Hematopoietic multipotent progenitor cell treated with erythropoietin and hydrocortisone succinate and interleukin-3 and kit ligand, for 4 days (in vitro differentiated cells): ENCODE measurements at places on chromosomes 5 and 9.

- DNase-seq: peak; percentile 55
Measured at GRCh38 chr5:140261403-140262171, 41.3 kb downstream of the PFDN1 start.

DNA sequence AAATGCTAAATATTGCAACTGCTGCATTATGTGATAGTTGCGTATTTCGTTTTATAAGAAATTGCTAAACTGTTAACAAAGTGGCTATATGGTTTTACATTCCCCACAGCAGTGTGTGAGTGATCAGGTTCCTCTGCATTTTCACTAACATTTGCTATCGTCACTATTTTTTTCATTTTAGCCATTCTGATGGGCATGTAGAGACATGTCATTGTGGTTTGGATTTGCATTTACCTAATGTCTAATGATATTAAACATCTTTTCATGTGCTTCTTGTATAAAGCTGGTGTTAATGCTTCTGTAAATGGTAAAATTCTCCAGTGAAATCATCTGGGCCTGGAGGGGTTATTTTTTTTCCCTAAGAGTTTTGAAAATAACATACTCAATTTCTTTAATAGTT is 61.6 kb downstream of the ERCC6L2 start:
- no peak for DNase-seq

DNA sequence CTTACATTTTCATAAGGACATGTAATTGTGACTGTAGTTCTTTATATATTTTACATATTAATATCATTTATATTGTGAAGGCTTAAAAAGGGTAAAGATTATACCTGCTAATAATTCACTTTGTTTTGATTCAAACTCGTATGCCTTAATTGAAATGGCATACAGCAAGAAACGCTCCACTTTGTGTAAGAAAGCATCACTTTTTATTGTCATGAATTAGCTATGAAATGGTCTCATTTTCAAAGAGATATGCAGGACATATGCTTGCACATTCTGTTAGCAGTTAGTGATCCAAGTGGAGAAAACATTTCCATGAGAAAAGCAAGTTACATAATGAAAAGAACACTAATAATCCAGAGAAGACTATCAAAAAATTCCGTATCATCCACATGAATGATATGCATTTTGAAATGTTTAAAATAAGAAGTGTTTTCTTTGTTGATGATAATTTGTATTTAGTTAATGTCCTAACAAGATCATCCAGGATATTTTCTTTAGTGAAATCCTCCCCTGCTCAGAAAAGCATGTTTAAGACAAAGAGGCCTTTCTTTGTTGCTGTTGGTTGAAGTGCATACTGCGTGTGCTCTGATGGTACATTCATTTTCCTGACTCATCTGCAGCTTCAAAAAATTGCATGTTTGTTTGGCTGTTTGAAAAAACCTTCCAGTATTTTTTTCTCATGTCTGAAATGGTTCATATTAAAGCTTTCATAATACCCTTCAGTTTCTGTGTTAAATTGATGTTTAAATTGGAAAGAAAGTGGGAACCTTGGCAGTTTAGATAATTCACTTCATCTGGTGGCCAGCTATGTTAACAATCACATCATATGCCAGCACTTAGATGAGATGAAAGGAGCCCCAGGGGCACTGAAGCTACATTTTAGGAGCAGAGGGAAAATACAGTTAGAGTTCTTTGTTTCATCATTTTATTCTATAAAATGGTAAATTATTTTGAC is 242.2 kb downstream of the CSNK1G3 start:
- no peak for DNase-seq

DNA sequence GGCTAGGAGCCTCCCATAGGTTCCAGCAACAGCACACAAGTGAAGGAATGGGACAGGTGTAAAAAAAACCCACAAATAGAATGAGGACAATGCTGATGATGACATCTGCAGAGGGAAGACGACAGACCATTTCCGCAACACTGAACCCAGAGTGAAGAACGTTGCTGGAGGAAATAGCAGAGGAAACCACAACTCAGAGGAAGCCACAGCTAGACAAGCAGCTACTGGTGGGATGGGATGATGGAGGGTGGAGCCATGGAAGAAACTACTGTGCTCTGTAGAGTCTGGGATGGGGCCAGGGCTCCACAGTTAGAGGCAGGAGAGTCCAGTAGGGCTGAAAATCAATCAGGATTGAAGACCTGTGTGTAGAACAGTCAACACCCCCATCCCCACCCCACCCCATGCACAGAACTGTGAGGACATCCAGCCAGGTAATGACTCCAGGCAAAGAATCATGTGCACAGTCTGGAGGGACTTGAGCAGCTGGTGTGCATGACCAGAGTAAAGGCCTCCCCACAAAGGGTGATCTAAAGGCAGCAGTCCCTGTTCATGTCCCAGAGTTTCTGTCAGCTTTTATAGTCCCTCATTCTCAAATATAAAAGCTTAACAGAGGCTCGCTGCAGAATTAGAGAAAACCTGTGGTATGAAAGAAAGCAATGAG is 65.2 kb upstream of the SPIN1 start:
- peak; percentile 94 for DNase-seq

GRCh38 chr5:97355775-97356174 is 172.7 kb upstream of the RIOK2 start:
- DNase-seq: no peak
